ENCODE measurements at places on chromosomes 4 and X.

- no peaks in the 10 kb centered on the region for H3K36me3 ChIP-seq
- no peak overlapping the region for H3K4me3 ChIP-seq
- H3K27ac ChIP-seq = no peak overlapping the region
- no peaks in the 10 kb centered on the region for H3K4me1 ChIP-seq
- DNase-seq = no peak
- no peaks in the 10 kb centered on the region for H3K27me3 ChIP-seq
Observed at GRCh38 chrX:148552775-148553174, 52.4 kb downstream of the AFF2 start.

DNA sequence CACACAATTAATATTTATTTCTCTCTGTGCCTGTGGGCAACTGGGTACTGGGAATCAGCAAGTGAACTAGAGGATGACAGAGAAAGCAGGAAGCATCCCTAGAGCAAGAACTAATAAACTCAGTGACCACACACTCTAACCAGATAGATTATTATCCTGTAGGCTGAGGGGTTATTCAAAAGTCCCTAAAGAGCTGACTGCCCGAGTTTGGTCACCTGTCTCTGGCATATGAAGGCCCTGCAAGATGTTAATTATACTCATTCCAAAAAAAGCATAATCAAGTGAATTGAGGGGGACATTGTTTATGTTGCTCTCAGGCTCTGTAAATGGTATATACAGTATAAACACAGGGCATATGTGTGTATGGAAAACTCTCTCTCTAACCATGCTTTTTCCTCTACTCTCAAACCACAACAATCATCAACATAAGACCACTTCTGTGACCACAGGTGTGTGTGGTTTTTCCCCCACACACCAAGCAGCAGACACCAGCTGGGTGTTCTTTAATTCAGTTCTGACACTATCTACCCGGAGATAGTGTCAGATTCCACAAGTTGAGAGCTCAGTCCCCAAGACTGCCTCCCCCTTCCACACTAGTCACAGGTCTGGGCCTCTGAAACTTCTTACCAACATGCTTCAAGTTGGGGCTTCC is 6.2 kb upstream of the HPSE start:
- no peak overlapping the region for H3K27ac ChIP-seq
- no peaks in the 10 kb centered on the region for H3K36me3 ChIP-seq
- H3K4me3 ChIP-seq = no peak overlapping the region
- no peaks in the 10 kb centered on the region for H3K4me1 ChIP-seq
- DNase-seq = no peak

DNA sequence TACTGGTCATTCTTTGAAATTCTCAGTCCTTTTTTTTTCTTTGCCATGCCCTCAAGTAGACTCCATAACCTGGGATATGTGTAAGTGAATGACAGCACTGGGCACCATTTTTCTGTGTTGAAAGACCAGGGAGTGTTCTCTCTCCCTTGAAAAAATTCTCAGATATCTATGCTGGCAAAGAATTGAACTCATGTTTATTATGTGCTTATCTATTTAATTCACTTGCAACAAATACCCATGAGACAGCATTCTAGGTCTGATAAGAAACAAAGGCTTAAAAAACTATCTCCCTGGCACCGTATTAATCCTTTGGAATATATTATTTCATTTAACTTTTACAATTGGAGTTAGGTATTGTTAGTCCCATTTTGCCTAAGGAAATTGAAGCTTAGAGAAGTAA is 36.7 kb downstream of the LARP7 start:
- H3K4me3 ChIP-seq = no peak overlapping the region
- no peak for DNase-seq
- no peak overlapping the region for H3K27ac ChIP-seq
- no peaks in the 10 kb centered on the region for H3K4me1 ChIP-seq
- H3K27me3 ChIP-seq = peaks cover 1% of the 10 kb centered on the region

- H3K4me3 ChIP-seq = no peak overlapping the region
- no peaks in the 10 kb centered on the region for H3K27me3 ChIP-seq
- no peaks in the 10 kb centered on the region for H3K36me3 ChIP-seq
- no peak overlapping the region for H3K27ac ChIP-seq
Observed at GRCh38 chrX:138254001-138254400, 457.5 kb downstream of the FGF13 start.

- H3K36me3 ChIP-seq = no peaks in the 10 kb centered on the region
- no peak overlapping the region for H3K27ac ChIP-seq
- no peaks in the 10 kb centered on the region for H3K4me1 ChIP-seq
- no peak for DNase-seq
- no peaks in the 10 kb centered on the region for H3K27me3 ChIP-seq
Observed at GRCh38 chr4:185680617-185681016, 131.4 kb downstream of the SORBS2 start.

DNA sequence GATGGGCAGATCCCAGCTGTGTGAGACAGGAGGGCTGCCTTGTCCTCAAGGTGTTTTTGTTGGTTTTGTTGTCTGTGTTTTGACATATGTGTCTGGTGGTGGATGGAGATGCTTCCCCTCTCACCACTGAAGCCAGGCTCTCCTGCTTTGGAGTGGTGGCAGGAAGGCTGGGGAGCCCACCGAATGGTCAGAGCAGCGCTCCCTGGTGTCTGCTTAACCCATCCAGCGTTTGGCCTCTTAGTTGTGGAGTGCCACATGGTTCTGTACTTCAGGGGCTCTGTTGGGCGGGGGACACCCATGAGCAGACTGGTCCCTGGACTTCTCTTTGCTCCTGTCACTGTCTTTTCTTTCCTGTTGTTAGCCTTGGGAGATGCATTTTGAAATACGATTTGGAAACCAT is 51.9 kb downstream of the DLG3 start:
- no peak overlapping the region for H3K27ac ChIP-seq
- no peaks in the 10 kb centered on the region for H3K36me3 ChIP-seq
- H3K4me1 ChIP-seq = no peaks in the 10 kb centered on the region
- DNase-seq = no peak

DNA sequence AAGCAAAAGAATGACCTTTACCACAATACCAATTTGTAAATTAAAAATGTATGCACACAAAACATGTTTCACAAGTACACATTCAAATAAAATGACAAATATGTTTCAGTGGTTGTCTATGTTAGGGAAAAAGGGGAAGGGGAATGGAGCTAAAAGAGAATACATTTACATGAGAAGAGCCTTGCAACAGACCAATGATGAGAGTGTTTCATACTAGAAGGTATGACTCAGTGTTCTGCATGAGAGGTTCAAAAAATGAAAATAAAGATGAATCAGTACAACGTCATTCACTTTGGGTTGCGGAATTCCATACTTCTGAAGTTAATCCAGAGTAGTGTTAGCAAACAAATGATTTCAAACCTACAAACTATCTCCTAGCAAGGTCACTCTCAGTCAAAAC is 51.7 kb downstream of the RPGR start:
- no peaks in the 10 kb centered on the region for H3K27me3 ChIP-seq
- H3K27ac ChIP-seq = no peak overlapping the region
- H3K36me3 ChIP-seq = no peaks in the 10 kb centered on the region
- H3K4me3 ChIP-seq = no peak overlapping the region
- no peak for DNase-seq

DNA sequence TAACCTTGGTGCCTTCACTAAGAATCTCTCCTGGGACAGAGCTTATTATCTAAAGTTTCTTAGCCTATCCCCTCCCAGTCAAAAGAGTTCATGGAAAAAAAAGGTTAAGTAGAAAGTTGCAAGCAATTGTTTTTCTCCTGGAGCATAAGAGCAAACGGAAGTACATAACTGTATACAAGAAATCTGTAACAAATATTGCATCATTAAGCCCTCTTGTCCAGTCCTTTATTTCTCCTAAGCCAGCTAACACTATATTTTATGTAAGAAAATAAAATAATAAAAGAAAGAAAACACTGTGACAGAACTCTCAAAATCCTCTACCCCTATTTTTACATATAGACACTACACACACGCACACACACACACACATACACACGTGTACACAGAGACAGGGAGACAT is 255.3 kb downstream of the NAF1 start:
- H3K4me1 ChIP-seq = no peaks in the 10 kb centered on the region
- DNase-seq = no peak
- H3K4me3 ChIP-seq = no peak overlapping the region
- H3K27ac ChIP-seq = no peak overlapping the region
- H3K36me3 ChIP-seq = no peaks in the 10 kb centered on the region
- H3K27me3 ChIP-seq = no peaks in the 10 kb centered on the region

DNA sequence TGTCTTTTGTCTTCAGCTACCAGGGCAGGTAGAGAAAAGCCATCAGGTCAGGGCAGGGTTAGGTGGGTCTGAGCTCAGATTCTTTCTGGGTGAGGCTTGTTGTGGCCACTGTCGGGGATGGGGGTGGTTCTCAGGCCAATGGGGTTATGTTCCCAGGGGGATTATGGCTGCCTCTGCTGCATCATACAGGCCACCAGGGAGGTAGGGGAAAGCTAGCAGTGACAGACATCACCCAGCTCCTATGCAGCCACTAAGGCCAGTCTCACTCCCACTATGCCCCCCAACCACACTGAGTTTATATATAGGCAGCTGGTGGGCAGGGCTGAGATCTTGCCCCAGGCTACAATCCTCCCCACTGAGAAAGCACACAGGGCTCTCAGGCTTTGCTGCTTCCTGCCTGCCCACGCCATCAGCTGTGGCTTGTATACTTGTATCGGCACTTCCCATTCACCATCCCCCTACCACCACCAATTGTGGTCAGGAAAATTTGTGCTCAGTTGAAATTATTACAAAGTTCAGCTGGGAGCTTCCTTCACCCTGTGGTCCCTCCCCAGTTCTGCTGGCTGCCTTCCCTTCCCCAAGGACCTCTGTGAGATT is 72.6 kb upstream of the PTPN13 start:
- H3K27me3 ChIP-seq = no peaks in the 10 kb centered on the region
- H3K4me3 ChIP-seq = no peak overlapping the region
- H3K36me3 ChIP-seq = no peaks in the 10 kb centered on the region
- no peaks in the 10 kb centered on the region for H3K4me1 ChIP-seq

DNA sequence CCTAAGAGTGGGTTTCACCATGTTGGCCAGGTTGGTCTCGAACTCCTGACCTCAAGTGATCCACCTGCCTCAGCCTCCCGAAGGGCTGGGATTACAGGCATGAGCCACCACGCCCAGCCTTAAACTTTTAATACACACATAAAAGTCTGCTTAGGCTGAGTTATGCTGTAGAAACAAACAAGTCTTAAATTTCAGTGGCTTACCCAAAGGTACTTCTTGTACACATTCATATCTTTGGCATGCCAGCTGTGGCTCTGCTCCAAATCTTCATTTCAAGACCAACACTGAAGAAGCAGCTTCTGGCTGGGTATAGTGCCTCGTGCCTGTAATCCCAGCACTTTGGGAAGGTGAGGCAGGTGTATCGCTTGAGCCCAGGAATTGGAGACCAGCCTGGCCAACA is 80.3 kb downstream of the PPEF2 start:
- DNase-seq = peak; percentile 74
- H3K27ac ChIP-seq = no peak overlapping the region
- no peak overlapping the region for H3K4me3 ChIP-seq
- no peaks in the 10 kb centered on the region for H3K4me1 ChIP-seq

- H3K4me3 ChIP-seq = no peak overlapping the region
- no peak for DNase-seq
- H3K27me3 ChIP-seq = no peaks in the 10 kb centered on the region
Observed at GRCh38 chr4:40923316-40924095, 173.8 kb downstream of the NSUN7 start.

DNA sequence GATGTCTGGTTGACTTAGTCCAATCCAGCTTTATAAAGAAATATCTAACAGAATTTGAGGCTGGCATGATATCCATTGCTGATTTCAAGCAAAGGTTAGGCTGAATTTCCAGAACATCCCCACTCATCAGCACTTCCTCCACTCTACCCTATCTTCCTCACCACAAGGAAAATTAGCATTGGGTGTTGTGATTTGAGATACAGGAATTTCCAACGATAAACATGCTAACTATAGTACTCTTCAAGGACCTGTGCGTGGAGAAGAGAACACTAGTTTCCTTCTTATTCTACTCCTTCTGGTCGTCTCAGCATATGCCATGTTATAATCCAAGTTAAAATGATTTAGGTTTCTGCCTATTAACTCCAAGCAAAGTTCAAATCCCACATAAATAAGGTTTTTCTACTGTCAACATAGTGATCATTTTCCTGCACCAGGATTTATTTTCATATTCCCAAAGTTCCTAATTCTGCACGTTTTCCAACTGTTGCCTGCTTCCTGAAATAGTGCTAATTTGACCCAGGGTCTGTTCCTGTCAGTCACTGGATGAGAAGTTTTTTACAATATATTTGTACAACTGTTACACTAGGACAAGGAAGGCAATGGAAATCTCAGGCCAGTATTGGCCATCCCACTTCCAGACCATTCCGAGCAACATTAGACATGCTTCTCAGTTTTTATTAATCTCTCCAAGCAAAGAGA is 177.6 kb upstream of the EDNRA start:
- H3K4me1 ChIP-seq = no peaks in the 10 kb centered on the region
- DNase-seq = no peak
- no peaks in the 10 kb centered on the region for H3K36me3 ChIP-seq
- H3K27me3 ChIP-seq = no peaks in the 10 kb centered on the region
- H3K4me3 ChIP-seq = no peak overlapping the region
- H3K27ac ChIP-seq = no peak overlapping the region

DNA sequence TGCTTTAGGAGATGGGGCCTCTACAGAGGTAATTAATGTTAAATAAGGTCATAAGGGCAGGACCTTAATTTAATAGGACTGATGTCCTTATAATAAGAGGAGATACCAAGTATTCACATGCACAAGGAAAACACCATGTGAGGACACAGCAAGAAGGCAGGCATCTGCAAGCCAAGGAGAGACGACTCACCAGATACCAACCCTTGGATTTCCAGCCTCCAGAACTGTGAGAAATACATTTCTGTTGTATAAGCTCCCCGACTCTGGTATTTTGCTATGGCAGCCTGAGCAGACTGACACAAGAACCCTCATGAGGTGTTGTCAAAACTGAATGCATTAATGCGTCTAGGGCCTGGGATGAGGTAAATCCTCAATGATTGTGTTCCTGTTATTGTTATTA is 56.2 kb upstream of the MAPK10 start:
- no peak overlapping the region for H3K4me3 ChIP-seq
- H3K36me3 ChIP-seq = no peaks in the 10 kb centered on the region
- no peak for DNase-seq
- no peak overlapping the region for H3K27ac ChIP-seq
- H3K27me3 ChIP-seq = no peaks in the 10 kb centered on the region
- no peaks in the 10 kb centered on the region for H3K4me1 ChIP-seq

GRCh38 chr4:187814737-187815465 is 180.7 kb upstream of the ZFP42 start:
- no peaks in the 10 kb centered on the region for H3K36me3 ChIP-seq
- H3K27me3 ChIP-seq = no peaks in the 10 kb centered on the region

GRCh38 chr4:177451108-177451500 is 8.9 kb upstream of the AGA start:
- no peaks in the 10 kb centered on the region for H3K36me3 ChIP-seq
- DNase-seq = no peak
- no peaks in the 10 kb centered on the region for H3K27me3 ChIP-seq
- no peak overlapping the region for H3K27ac ChIP-seq

DNA sequence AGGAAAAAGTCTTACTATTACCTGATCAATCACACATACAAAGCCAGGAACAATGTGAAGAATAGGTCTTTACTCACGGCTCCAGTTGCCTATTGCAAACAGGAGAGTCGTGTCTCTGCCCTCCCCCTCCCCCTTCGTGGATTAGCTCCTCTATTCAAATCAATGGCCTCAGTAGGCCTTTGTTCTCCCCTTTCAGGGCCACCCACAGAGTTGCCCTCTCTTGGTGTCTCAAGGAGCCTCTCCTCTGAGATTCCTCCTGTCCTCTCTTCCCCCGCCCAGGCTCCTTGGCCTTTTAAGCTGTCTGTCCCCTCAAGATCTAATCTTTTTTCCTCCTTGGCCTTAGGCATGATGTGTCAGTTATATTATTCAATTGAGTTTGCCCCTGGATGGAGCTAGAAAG is 107.2 kb upstream of the NALF2 start:
- H3K4me1 ChIP-seq = no peaks in the 10 kb centered on the region
- H3K27ac ChIP-seq = no peak overlapping the region
- no peaks in the 10 kb centered on the region for H3K27me3 ChIP-seq
- DNase-seq = no peak
- H3K36me3 ChIP-seq = no peaks in the 10 kb centered on the region
